NCI-H226 (cell line): ENCODE measurements at places on chromosomes 11 and 22.

DNA sequence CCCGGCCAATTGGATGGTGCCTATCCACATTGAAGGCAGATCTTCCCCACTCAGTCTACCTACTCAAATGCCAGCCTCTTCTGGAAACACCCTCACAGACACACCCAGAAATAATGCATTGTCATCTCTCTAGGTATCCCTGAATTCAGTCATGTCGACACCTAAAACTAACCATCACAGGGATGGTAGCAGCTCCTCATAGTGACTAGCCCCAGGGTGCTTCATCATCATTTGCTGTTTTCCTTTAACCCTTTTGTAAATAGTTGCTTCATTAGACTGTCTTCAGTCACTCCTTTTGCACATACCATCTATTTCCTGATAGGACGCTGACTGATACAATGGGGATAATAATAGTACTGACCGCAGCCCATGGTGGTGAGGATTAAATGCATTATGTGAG is 18.8 kb upstream of the AMOTL1 start:
- DNase-seq: no peak

- peak; percentile 23 for DNase-seq
Measured at GRCh38 chr22:28299753-28300152, 379.9 kb downstream of the TTC28 start.

DNA sequence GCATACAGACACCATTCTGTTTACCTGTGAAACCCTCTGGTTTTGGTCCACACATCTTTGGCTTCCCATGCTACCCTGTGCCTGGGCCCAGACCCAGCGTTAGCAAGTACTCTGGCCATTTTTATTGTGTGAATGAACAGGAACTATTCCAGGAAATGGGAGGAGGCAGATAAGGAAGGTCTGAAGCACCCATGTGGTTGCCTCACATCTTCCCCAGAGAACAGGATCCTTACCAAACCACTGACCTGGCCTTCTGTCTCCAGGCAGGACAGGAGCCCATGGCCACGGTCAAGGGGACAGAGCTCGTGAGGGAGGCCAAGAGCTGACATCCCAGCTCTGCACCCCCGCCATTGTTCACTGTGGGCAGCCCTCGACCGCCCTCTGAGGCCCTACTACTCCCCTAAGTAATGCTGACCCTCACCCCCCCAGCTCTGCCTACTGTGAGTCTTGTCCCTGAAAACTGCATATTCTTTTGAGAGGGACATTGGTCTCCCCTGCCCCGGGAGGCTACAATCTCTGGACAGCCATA is 97.7 kb upstream of the TP53I11 start:
- peak; percentile 50 for DNase-seq

- no peak for DNase-seq
Measured at GRCh38 chr11:33926671-33927552, 35.0 kb upstream of the LMO2 start.

GRCh38 chr22:44938886-44939285 is 70.9 kb downstream of the PHF21B start:
- no peak for DNase-seq

- DNase-seq: no peak
Measured at GRCh38 chr22:39707816-39708215, 137.3 kb downstream of the CACNA1I start.

GRCh38 chr22:46738647-46739093 is 618 bp upstream of the CERK start:
- DNase-seq: no peak

DNA sequence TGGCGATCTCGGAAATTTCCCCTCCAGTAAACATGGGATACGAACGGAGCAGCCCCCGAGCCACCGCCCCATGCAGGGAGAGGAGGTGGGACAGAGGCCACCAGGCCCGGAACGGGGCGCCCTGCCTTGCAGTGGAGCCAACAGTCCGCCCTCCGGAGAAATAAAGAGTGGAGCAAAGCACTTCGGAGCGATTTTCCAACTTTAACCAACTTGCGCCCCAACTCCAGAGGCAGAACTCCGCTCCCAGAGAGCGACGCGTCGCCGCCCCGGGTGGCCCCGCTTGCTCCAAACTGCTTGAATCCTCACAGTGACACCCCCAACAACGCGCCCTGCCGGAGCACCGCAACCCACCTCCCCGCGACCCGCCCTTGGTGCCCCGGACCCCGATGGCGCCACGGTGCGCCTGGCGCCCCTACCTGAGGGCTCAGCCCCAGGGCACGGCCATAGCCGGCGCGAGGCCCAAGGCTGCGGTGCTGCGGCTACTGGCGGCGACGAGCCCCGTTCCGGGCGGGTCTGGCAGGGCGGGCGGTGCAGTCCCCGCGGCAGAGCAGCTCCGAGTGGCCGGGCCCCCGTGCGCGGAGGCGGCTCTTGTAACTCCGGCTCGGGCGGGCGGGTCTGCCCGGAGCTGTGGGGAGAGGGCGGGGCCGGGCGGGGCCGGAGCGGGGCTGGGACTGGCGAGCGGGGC is at the start of gene AHNAK:
Gene AHNAK, minus strand, starts transcription at position 563 of the 685 bp plus-strand sequence. CDS start 10,708 bp downstream, outside the sequence.
- DNase-seq: peak; percentile 69

DNA sequence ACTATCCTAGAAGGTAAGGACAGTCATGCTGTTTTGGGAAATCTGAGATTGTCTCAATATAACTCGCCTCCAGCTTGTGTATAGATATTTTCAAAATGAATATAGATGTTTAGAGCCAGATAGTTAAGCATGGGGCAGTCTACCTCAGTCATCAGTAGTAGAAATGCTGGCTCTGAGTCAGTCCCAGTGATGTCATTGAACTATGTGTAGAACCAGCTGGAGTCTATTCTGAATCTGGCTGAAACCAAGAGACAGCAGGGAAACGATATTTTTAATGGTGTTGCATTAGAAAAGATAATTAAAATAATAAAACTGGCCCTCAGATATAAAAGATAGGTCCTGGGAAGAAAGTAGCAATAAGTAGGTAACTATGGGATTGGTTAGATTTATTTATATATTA is 25.9 kb downstream of the PIWIL4 start:
- DNase-seq: no peak

GRCh38 chr11:108994887-108995286 is 330.0 kb downstream of the DDX10 start:
- no peak for DNase-seq

DNA sequence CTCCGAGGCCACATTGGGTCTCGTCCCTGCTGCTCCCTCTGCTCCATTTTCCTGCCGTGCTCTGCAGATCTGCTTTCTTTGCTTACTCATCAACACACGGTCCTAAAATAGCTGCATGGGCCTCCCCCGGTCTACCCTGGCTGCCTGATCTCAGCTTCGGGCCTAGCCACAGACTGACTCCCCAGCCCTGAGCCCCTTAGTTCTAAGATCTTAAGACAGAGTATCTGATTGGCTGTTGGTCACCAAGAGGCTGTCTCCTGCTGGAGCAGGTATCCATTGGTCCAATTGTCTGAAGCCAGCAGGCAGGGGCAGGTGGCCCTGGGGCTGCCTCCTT is 53.7 kb upstream of the NECTIN1 start:
- no peak for DNase-seq

GRCh38 chr11:48111891-48112290 is 104.7 kb upstream of the OR4B1 start:
- DNase-seq: no peak

- no peak for DNase-seq
Measured at GRCh38 chr11:117134431-117134830, 9.7 kb upstream of the PAFAH1B2 start.

DNA sequence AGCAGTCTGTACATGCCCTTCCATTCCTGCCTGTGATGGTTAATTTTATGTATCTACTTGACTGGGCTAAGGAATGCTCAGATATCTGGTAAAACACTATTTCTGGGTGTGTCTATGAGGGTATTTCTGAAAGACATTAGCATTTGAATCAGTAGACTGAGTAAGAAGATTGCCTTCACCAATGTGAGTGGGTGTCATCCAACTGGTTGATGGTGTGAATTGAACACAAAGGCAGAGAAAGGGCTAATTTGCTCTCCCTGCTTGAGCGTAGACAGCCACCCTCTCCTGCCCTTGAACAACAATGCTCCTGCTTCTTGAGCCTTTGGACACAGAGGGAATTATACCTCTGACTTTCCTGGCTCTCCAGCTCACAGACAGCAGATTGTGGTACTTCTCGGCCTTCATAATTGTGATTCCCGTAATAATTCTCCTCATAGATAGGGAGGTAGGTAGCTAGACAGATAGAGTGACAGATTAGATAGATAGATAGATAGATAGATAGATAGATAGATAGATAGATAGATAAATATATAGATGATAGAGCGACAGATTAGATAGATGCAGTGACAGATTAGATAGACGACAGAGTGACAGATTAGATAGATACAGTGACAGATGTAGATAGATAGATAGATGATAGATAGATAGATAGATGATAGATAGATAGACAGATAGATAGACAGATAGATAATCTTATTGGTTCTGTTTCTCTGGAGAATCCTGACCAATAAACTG is 370.6 kb downstream of the CADM1 start:
- DNase-seq: no peak

DNA sequence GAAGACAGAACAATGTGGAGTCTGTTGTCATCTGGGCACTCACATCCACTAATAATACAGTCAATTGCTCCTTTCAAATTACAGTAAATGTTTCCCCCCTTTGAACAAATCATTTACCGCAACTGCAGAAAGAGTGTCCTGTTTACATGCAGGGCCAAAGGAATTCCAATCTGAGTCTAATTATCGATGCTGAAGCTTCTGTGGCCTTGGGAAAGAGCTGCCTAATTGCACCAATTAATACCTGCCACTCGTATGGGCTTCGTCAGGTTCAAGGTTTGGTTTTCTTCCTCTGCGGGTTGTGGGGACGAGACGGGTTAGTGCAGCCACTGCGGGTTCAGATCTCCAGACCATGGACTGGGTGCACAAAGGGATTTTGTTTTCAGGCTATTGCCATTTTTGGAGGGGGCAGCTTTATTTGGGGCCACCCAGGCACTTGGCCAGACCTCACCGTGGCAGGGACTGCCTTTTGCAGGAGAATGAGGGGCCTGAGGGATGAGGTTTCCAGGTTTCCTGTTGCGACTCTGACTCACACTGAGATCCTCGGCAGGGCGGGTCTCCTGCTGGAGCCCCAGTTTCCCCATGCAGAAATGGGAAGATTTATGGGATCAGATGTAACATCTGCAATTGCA is 147.6 kb downstream of the MIAT start:
- no peak for DNase-seq

GRCh38 chr11:103735497-103736032 is 300.9 kb upstream of the DDI1 start:
- DNase-seq: no peak

GRCh38 chr11:44313761-44314489 is 4.0 kb upstream of the ALX4 start:
- peak; percentile 27 for DNase-seq

GRCh38 chr11:110298301-110298765 is 1.9 kb upstream of the RDX start:
- peak; percentile 96 for DNase-seq

GRCh38 chr11:17473071-17473744 is 3.4 kb downstream of the ABCC8 start:
- peak; percentile 8 for DNase-seq

GRCh38 chr11:124916370-124916710 is 2.7 kb upstream of the HEPN1 start:
- DNase-seq: no peak

GRCh38 chr11:59088162-59088561 is 2.1 kb downstream of the GLYATL1B start:
- no peak for DNase-seq

GRCh38 chr22:19201869-19202798 is 23.6 kb upstream of the SLC25A1 start:
- DNase-seq: no peak

DNA sequence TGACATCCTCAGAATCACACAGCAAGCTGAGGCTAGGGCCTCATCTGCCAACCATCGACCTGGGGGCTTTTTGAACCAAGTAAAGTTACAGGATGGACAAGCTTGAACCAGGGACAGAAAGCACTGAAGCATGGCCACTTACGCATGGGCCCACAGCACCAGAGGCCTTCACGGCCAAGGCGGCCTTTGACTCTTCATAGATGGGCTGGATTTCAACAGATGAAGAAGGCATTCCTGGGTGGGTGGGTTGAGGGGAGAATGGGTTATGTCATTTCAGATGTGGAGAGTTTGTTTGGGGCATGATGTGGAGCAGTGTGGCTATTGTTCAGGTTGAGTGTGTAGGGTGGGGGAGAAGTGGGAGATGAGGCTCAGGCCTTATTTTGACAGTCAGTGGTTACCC is 60.2 kb downstream of the LRRC32 start:
- no peak for DNase-seq

- no peak for DNase-seq
Measured at GRCh38 chr22:45823336-45823735, 151.7 kb downstream of the ATXN10 start.

- no peak for DNase-seq
Measured at GRCh38 chr11:61513143-61513765, 4.7 kb downstream of the LRRC10B start.

- no peak for DNase-seq
Measured at GRCh38 chr11:121807051-121807450, 309.0 kb downstream of the BLID start.

- no peak for DNase-seq
Measured at GRCh38 chr11:44730775-44731174, 4.0 kb downstream of the TSPAN18 start.

DNA sequence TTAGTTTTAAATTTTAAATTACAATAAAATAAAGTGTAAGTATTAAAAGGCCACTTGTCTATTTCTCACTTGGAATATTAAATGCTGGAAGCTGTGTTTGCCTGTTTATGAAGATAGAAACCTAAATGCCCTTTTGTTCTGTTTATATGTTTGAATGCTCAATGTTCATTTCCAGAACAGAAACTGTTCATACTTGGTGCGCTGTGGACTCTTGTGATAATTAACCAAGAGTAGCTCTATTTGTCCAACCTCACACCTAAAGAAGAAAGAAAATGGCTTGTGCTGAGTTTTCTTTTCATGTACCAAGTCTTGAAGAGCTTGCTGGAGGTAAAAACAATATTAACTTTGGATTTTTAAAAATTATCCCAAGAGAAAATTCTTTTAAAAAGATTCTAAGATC is 5.7 kb downstream of the C11orf54 start:
- no peak for DNase-seq

DNA sequence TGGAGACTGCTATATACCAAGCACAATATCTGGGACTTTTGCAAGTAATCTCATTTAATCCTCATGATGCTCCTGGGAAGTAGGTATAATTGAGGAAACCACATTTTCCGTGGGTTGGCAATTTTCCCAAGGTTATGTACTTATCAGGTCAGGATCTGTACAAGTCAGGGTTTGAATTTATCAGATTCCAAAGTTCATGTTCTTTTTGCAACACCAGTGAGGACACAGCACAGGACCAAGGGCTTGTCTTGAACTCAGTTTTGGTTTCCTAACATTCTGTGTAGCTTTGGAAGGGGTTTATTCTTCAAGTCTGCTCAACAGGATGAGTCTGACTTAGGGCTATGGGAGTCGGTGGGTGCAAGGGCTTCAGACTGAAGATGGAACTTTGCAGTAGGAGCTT is 30.4 kb downstream of the INSC start:
- no peak for DNase-seq

GRCh38 chr11:133443206-133443747 is 89.0 kb downstream of the OPCML start:
- DNase-seq: no peak

- DNase-seq: no peak
Measured at GRCh38 chr22:11613898-11614755, 3913.9 kb upstream of the OR11H1 start.
